ENCODE measurements at places on chromosomes 4 and X.
A peak's percentile ranks its signal among the peaks of the same experiment; 100 is the strongest.

GRCh38 chrX:11341274-11342201 lies 48.3 kb downstream of the AMELX start:
- DNase-seq: no peak

DNA sequence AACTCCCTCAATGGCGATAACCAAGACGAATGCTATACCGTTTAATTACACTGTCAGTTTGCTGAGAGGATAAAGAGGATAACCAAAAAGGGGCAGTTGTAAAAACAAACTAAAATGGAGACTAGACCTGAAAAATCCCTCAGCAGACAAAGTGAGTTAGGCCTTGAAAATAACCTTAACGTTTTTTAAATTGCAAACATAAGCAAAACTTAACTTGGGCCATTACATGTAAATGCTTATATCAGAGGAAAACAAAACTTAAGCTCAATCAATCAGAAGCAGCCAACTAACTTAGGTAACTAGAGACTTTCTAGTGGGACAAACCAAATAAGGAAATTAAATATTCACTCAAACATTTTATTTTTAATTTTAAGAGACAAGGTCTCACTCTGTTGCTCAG lies 17.0 kb upstream of the TAPT1 start:
- no peak for DNase-seq

- DNase-seq: no peak
These were observed 6.2 kb upstream of the RTL3 start for GRCh38 chrX:78665342-78665741.

GRCh38 chr4:183828125-183828524 lies 77.0 kb upstream of the STOX2 start:
- no peak for DNase-seq

DNA sequence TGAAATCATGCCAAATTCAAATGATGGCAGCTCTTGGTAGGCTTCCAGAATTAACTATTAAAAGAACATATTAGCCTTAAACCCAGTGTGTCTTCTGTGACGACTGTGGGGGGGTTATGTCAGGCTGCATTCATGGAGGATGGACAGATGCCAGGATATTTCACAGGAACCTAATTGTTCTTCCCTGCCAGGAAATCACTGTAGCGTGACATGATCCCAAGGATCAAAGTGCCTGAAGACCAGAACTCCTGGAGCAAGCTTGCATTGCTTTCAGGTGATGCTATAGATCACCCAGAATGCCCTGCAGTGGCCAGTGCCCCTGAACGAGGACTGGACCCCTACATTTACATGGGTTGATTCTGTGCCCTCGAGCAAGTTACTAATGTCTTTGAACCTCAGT lies 1093.0 kb upstream of the TENM3 start:
- DNase-seq: no peak

- no peak for DNase-seq
These were observed 22.9 kb downstream of the CCDC149 start for GRCh38 chr4:24889991-24890390.

- DNase-seq: no peak
These were observed 131.0 kb downstream of the PDS5A start for GRCh38 chr4:39846705-39847104.

DNA sequence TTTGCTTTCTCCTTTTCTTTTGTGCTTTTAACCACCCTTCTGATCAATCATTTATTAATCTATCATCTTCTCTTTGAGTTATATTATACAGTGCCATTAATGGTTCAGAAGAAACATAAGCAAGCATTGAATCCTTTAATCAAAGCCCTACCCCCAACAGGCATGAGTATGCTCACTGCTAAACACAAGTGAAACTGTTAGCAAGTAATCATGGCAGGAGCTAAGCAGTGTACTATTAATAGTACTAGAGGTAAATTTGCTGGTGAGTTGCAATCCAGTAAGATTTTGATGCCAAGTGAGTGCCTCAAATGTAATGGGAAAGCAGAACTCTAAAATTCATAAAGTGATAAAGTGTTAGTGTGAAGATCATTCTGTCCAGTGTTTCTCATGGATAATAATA lies 57.2 kb downstream of the FNIP2 start:
- no peak for DNase-seq

GRCh38 chr4:77074981-77075855 lies 571 bp downstream of the CCNI start:
- peak; percentile 63 for DNase-seq

DNA sequence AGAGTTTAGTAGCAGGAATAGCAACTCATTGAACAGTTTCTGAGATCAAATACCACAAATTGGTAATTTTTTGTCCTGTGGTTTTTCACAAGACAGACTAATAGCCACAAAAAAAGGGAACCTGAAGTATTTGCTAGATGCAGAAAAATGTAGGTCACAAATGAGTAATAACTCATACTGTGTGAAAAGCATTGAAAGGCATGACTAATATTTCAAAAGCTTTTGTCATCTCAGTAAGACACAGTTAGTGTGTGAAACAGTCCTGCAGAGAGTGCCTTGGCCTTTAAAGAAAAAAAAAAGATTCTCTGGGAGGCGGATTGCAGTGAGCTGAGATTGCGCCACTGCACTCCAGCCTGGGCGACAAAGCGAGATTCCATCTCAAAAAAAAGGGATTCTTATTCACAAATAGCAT lies 31.4 kb upstream of the SLC25A31 start:
- no peak for DNase-seq

- DNase-seq: no peak
These were observed 71.3 kb upstream of the KIT start for GRCh38 chr4:54586320-54586955.

DNA sequence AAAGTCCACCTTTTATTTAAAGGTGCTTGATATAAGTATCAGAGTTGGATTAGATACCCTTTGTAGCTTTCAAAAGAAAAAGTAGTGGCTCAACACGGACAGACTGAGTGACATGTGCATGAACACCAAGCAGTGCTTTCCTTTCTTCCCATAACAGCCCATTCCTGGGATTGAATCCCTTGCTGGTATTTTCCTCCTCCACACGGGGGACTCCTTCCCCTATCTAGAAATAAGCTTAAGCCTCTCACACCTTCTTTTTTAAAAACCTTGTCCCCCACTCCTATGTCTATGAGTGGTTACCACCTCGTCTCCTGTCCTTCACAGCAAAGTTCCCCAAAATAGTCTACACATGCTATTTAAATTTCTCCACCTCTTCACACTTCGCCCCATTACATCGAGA lies 5.1 kb downstream of the AP1S2 start:
- no peak for DNase-seq

DNA sequence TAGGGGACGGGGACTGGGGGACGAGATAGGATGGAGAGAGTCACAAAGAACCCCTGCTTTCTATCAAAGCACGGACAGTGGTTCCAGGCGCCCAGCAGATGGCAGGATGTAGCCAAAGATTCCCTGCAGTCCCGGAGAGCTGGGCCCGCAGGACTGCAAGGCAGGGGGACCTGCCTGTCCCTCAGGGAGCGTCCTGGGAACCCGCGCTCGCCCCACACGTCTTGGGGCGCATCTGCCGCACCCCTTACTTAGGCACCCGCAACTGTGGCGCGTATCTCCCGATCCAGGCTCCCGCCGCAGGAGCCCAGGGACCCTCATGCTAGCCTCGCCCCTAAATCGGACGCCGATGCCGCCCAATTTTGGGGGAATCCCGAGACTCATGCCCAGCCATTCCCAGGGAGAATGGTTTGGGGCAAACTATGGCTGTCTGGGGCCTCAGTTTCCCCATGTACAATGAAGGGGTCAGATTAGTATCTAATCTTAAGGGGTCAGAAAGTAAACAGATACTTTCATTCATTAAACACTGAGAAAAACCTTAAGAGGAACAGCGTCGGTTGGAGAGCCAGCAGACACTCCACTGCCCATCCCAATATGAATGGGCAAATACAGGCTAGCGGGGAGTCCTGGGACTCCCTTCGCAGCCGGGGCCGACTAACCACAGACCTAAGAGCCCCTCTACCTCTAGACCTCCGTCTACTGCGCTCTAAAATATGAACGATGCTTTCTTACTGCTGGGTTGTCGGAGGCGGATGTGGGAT lies 581 bp upstream of the STK32B start:
- no peak for DNase-seq

DNA sequence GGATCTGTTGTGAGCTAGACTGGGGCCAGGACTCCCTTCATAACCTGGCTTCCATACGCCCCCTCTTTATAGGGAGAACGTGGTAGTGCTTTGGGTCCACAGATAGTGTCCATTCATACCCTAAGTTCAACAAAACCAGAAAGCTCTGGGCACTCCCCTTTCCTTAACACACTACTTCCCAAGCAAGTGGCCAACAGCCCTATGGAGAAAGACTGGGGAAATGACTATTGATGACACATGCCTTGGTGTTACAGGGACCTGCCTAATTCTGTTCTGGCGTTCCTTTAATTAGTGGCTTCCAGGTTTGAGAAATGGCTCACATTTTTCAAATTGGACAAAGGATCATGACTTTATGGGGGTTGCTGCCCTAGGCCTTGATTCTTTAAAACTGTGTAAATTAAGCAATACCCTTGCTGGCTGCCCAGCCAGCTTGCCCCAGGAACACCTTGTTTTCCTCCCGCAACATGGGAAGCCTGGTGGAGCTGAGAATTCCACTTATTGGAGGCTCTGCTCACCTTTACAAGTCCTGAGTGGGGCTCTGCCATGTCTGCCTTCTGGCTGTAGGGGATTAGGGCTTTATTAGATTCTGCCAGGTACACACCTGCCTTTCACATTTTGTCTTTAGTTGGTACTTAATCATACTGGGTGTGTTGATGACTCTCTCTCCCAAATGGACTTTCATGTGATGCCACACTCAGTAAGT lies 61.1 kb downstream of the RGS12 start:
- no peak for DNase-seq

- no peak for DNase-seq
These were observed 195.7 kb upstream of the CASK start for GRCh38 chrX:42119076-42119475.

DNA sequence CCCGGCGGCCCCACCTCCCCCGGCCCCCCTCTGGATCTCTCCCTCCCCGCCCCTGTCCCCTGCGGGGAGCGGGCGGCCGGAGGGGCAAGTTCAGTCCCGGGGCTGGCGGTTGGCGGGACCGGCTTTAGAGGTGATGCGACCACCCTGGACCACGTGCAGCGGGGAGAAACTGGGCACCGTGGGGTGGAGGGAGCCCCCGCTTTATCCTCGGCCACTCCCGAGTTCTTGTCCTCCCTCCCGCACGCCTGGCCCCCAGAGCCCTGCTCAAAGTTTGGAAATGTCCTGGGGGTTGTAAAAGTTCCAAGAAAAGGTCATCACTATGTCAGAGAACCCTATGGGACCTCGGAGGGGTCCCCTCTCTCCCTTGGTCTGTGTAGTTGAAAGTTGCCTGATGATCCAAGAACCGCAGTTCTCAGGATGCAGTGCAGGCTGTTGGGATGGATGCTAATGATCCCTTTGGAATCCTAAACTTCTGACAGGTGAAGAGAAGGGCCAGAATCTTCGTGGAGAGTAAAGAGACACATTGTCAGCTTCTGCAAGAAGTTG lies 411 bp upstream of the VEGFC start:
- no peak for DNase-seq

DNA sequence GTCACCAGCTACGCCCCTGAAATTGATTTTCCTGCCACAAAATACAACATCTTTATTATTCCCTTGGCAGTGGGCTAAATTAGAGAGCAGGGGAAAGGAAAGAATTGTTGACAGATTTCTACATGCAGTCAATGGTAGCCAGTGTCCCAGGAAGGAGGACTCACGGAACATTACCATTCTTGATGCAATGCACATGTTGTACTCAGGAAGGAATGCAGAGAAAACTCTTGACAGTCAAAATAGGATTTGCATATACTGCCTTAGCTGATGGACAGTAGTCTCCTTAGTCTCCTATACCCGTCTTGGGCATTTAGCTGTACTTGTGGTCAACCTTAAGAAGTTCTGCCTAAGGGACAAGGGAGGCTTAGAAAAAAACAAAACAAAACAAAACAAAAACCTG lies 158.0 kb upstream of the GYPA start:
- DNase-seq: no peak

DNA sequence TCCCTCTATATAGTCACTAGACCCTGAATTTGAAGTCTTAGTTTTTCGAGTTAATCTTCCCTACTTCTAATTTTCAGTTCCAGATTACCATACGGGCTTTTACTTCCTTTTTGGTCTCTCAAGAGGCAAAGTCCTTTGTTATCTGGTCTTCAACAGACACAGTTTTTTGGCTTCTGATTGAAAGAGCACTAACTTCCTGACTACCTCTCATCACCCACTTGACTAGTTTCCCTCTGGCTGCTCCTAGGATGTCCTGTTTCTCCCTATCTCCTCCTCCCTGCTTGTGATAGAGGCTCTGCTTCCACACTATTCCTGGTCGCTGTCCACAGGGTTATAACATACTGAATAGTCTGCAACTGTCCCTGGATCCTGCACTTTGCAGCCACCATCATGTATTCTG lies 16.7 kb upstream of the WDR44 start:
- DNase-seq: no peak

DNA sequence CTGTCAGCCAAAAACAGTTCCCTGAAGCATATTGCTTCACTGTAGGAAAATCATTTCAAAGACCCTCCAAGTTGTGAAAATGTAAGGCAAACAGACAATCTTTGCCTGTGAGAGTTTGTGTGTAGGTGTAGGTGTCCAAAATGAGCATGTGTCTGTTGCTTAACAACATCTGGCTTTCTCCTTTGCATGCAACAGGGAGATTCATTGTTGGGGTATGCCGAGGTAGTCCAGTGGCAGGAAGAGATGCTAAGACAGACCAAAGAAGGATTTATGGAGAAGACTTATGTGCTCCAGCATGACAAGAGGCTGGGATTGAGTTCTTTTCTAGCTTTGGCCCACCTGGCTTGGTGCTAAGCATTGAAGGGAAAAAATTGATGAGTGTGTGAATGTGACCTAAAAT lies 29.8 kb upstream of the SMAD1 start:
- no peak for DNase-seq

DNA sequence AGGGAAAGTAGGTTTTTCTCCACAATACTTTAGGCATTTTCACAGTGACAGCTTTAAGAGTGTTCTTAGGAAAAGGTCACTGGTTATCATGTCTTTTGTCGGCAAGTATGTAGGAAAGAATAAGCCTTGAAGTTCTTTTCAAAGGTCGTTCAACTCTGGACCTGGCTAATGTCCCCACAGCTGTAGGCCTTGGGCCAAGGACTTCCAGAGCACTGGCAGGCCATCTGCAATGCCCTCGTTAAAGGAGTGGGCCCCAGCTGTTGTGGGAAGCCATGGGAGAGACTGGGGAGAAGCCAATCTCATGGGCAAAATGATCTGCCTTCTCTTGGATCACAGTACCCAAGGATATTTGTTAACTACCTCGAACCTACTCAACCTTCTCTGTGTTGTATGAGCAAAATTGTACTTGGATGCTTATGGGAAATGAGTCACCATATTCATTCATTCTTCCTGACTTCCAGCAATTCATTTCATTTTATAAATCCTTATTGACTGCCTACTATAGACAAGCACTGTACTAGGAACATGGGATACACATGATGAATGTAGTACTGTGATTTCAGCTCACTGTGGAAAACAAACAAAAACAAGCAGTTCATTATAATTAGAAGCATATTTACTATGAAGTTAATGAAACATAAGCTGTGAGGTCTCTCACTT lies 141.1 kb upstream of the KIT start:
- DNase-seq: no peak

GRCh38 chr4:4870576-4871241 lies 11.2 kb downstream of the MSX1 start:
- DNase-seq: no peak

GRCh38 chrX:84339507-84340364 lies 151.7 kb upstream of the RPS6KA6 start:
- no peak for DNase-seq
